H9 (cell line): ENCODE measurements at places on chromosomes 2 and 18. TPM values are rescaled to one million over a fixed set of nuclear protein-coding genes. Genes with fewer than 3 reads are reported as not detected.

NOL4 gene
- 0.74 and 0.81 TPM in 2 replicates for total RNA-seq

SERPINB7 gene
- total RNA-seq: not detected in 2 replicates

ERICH2 gene
- 0.66 and 1.2 TPM in 2 replicates for total RNA-seq

FMNL2 gene
- 30.3 and 33.6 TPM in 2 replicates for total RNA-seq

TMEM127 gene
- 30.1 and 33.9 TPM in 2 replicates for total RNA-seq

FNDC4 gene
- 21.1 and 21.5 TPM in 2 replicates for total RNA-seq

ABCG5 gene
- total RNA-seq: not detected in 2 replicates

BMP10 gene
- not detected in 2 replicates for total RNA-seq

PDK1 gene
- 74.4 and 74.7 TPM in 2 replicates for total RNA-seq

PREPL gene
- total RNA-seq: 29.4 and 30.1 TPM in 2 replicates

COL5A2 gene
- 10.5 and 13.6 TPM in 2 replicates for total RNA-seq

MBP gene
- 5.2 and 8.6 TPM in 2 replicates for total RNA-seq

STK11IP gene
- total RNA-seq: 28.1 and 31.1 TPM in 2 replicates

KCTD18 gene
- 3.4 and 4.9 TPM in 2 replicates for total RNA-seq

SNX17 gene
- total RNA-seq: 78.1 and 81.1 TPM in 2 replicates

GREB1L gene
- total RNA-seq: 2.1 and 2.7 TPM in 2 replicates

RAPGEF4 gene
- 1.4 and 1.5 TPM in 2 replicates for total RNA-seq

LRRTM1 gene
- total RNA-seq: 1.1 and 1.2 TPM in 2 replicates

TFCP2L1 gene
- 1.8 and 1.9 TPM in 2 replicates for total RNA-seq

TRIM43 gene
- total RNA-seq: not detected in 2 replicates

NOP58 gene
- total RNA-seq: 164 and 168 TPM in 2 replicates

SEPTIN10 gene
- 91.2 and 92.5 TPM in 2 replicates for total RNA-seq

TLX2 gene
- 0.20 and 0.26 TPM in 2 replicates for total RNA-seq

CYP27C1 gene
- total RNA-seq: 2.3 TPM in 2 replicates

PASK gene
- 66.1 and 68.0 TPM in 2 replicates for total RNA-seq

CENPA gene
- total RNA-seq: 19.3 and 21.4 TPM in 2 replicates

SLC4A5 gene
- total RNA-seq: 0.42 and 0.50 TPM in 2 replicates

ZNF892 gene
- 13.2 and 13.3 TPM in 2 replicates for total RNA-seq

EPC2 gene
- total RNA-seq: 31.3 and 31.5 TPM in 2 replicates

RBM44 gene
- 0.15 and 0.22 TPM in 2 replicates for total RNA-seq

KCNG2 gene
- total RNA-seq: 0.15 TPM in 1 of 2 replicates, not detected in the other

OR6B2 gene
- total RNA-seq: not detected in 2 replicates

FLACC1 gene
- total RNA-seq: 0.42 TPM in 1 of 2 replicates, not detected in the other

CDK15 gene
- not detected in 2 replicates for total RNA-seq

LBH gene
- 51.6 and 53.0 TPM in 2 replicates for total RNA-seq

TMEM17 gene
- total RNA-seq: 1.3 and 1.5 TPM in 2 replicates

TRIB2 gene
- 36.2 and 41.9 TPM in 2 replicates for total RNA-seq

SULT1C4 gene
- 0.86 and 0.96 TPM in 2 replicates for total RNA-seq

SPATA3 gene
- total RNA-seq: not detected in 2 replicates

NT5C1B gene
- total RNA-seq: not detected in 2 replicates

TUBB8B gene
- total RNA-seq: 0.72 and 1.0 TPM in 2 replicates

MC4R gene
- total RNA-seq: not detected in 2 replicates

ANKRD29 gene
- total RNA-seq: 1.9 and 2.1 TPM in 2 replicates

LYPD6 gene
- 3.0 and 3.2 TPM in 2 replicates for total RNA-seq

LYPD6B gene
- 1.0 and 2.0 TPM in 2 replicates for total RNA-seq

CXCR1 gene
- total RNA-seq: not detected in 2 replicates

IMPA2 gene
- total RNA-seq: 69.1 and 73.8 TPM in 2 replicates

GALNT5 gene
- 0.13 and 0.17 TPM in 2 replicates for total RNA-seq

SCYGR4 gene
- not detected in 2 replicates for total RNA-seq

C2orf78 gene
- 0.07 and 0.09 TPM in 2 replicates for total RNA-seq

TCF23 gene
- total RNA-seq: not detected in 2 replicates

DCDC2C gene
- total RNA-seq: not detected in 2 replicates

HTRA2 gene
- 24.1 and 24.9 TPM in 2 replicates for total RNA-seq

MEP1B gene
- not detected in 2 replicates for total RNA-seq

GCG gene
- not detected in 2 replicates for total RNA-seq
